AG10803 (cell line): ENCODE measurements at places on chromosomes 6 and 20.

DNA sequence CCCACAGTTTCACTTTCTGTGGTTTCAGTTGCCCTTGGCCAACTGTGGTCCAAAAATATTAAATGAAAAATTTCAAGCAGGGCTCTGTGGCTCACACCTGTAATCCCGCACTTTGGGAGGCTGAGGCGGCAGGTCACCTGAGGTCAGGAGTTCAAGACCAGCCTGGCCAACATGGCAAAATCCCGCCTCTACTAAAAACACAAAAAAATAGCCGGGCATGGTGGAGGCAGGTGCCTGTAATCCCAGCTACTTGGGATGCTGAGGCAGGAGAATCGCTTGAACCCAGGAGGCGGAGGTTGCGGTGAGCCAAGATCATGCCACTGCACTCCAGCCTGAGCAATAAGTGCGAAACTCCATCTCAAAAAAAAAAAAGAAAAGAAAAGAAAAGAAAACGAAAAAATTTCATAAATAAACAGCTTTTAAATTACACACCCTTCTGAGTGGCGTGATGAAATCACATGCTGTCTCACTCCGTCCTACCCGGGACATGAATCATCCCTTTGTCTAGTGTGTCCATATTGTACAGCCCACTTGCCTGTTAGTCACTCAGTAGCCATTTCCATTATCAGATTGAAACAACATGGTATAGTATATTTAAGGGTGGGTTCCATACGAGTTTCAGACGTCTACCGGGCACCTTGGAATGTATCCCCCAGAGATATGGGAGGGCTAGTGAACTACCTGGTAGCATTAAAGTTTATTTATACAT, 11.7 kb downstream of the PTPRK start:
- DNase-seq = peak; percentile 78

GRCh38 chr6:150900049-150900448, 34.5 kb downstream of the MTHFD1L start:
- DNase-seq = no peak

GRCh38 chr20:47521059-47521808, 19.5 kb downstream of the NCOA3 start:
- no peak for DNase-seq

DNA sequence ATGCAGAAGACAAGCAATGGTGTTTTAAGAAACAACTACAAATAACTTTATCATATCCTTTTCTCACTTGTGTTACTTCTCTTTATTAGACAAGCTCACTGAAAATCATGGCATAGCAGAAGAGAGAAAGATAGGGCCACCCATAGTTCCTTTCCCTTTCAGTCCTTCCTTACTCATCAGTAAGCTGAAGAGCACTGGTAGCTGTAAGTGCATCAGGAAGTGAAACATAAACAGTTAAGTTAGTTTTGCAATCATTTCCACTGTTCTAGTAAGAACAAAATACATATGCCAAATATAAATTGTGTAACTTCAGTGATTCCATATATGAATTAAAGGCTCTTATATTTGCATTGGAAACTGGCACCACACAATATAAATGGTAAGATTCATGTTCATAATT, 220.1 kb downstream of the HACE1 start:
- DNase-seq = peak; percentile 34

- DNase-seq = no peak
Observed at GRCh38 chr6:37373822-37374471, 20.2 kb downstream of the RNF8 start.

DNA sequence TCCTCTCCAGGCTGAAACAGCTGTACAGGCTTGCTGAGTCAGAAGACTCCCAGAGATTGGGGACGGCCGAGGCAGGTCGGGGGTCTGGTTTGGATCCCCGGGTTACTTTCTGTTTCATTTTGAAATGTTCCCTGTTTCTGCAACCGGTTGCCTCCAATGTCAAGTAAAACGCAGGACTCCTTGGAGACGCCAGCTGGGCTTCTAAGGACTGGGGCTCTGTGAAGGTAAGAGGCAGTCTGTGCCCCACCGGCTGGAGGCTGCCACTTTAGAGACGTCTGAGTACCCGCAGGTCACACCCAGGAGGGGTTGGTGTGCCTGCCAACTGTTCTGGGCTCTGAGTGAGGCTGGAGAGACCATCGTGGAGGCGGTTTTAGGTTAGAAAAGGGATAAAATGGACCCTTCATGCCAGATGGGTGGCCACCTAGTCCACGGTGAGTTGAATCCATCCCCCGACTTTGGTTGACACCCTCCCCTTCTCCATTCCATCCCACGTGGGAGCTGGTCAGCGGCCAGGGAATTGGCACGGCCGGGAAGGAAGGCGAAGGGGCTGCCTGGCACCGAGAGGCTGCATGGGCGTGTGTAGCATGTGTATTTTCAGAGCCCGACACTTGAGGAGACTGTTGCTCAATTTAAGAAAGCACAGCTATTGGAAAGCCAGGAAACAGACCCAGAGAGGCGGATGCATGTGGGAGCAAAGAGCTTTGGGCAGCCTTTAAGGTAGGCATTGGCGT, 240.9 kb downstream of the PHACTR1 start:
- DNase-seq = peak; percentile 65

- peak; percentile 43 for DNase-seq
Observed at GRCh38 chr20:25580711-25581110, 4.6 kb downstream of the NINL start.

DNA sequence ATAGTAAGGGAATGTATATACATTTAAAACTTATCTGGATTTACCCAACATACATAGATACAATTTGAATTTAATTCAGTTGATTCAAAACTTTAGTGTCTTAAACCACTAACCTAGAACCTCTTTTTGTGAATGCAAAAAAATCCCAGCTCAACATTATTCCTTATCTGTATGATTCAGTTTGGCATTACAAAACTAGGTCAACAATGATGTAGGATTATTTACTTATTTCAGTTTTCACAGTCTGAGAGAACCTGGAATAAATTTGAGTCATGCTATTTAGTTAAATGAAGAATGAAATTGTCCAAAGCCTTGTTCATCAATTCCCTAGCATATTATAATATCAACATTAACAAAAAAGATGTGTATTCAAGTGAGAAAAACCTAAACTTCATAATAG, 7.4 kb upstream of the PLCB1 start:
- DNase-seq = no peak

DNA sequence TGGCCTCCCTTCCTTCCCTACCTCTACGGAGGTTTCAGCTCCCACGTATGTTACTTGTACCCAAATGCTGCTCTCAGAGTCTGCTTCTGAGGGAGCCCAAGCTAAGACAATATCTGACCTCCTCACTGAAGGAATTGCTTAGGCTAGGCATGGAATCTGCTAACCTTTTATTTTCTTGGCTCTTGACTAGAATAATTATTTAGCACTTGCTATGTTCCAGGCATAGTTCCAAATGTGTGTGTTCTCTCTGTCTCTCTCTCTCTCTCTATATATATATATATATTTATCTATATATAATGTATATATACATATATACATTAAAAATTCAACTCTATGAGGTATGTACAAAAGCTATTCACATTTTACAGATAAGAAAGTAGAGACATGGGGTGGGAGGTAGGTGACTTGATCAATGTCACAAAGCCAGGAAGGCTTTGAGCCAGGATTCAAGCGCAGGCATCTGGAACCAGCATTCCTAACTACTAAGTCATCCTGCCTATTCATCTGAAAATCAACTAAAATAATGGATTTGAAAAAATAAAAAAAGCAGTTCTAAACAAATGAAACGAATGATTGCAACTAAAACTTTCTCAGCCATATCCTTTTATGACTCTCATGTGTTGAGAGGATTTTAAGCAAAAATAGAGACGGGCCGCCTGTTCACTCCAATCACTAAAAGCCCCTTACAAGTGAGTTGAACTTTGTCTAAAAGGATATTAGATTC, 189.7 kb upstream of the JAG1 start:
- DNase-seq = peak; percentile 81

DNA sequence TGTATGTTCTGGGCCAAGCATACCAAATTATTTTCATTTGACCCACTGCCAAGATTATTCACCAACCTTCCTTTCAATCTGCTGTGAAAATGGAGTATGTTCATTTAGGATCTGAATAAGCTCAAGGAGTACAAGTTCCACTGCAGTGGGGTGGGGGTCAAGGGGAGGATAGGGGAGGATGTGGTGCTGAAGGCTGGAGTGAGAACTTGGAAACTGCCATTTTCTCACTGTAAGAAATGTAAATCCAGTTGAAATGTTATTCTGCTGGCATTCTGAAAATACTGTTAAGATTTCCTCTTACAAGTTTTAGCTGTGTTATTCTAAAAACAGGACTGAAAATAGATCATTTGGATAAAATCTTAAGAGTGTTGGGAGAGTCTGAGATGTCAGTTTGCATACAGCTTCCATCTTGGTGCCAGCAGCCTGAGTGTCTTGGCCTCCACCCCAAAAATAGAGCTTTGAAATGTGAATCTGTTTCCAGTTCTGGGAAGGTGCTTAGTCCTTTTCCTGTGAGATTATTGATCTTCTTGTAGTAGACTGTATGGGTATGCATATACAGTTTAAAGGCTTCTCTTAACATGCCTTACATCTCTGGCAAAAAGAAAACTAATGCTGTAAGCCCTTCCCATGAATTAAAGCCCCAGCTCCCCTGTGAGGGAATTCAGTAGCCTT, 84.3 kb downstream of the CTNNBL1 start:
- no peak for DNase-seq

GRCh38 chr6:31666337-31666965, 571 bp downstream of the CSNK2B start:
- no peak for DNase-seq

DNA sequence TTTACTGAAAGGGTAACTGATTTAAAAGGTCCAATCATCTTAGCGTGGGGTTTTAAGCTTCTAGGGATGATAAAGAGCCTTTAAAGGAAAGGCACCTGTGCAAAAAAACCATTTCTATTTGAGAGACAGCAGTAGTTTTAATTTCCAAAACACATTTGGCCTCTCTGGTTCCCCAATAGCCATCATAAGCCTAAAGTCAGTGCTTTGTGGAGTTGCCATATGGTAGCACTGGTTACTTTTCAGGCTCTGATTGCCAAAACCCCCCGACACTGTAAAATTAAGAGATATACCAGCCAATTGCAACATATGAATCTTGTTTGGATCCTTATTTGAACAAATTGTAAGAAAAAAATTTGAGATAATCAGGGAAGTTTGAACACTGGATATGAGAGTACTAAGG, 44.6 kb downstream of the TP53INP2 start:
- DNase-seq = no peak

DNA sequence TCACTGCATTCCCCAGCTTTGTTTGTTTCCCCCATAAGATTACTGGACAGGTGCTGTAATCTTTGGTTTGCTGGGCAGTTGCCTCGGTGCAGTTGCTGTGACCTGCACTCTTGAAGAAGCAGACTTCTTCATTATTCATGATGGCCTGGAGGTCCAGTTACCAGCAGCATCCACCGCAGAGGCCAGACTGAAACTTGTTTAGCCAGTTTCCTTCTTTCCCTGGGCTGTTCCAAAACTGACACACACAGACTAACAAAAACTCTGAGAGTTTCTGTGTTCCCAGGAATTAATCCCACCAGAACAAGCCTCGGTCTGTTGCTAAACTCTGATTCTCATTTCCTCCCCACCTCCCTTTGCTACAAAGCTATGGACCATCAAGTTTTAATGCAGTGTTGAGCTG, 144.1 kb downstream of the QRSL1 start:
- no peak for DNase-seq

DNA sequence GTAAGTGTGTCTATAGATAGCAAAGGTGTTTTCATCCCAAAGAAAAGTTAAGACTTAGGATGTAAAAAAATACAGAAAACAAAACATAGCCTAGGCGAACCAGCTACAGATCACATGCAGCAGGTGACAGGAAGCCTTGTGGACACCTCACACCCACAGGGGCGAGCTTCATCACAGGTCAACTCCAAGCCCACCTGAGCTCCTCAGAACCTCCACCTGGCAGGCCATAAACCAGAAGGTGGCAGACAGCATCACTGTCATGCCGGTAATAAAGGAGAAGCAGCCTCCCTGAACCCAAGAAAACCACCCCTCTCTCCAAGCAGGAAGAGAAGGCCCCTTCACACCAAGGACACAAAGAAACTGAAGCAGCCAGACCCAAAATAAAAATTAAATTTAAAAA, 1.0 kb downstream of the RALGAPA2 start:
- DNase-seq = no peak

DNA sequence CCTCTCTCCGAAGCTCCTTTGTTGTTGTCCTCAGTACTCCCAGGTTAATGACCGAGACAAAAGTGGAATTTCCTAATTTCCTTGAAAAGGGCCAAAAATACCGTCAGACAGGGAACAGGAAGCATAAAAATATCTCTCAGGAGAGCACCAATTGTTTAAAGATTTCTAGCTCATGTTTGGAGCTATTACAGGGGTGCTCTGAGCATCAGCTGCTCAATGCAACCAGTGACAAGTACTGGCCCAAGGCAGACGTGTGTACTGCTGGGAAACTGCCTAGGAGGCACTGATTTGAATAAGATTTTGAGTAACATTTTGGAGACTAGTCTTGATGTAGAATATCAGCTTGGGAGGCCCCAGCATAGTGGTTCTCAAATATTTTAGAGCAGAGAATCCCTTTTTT, 17.3 kb downstream of the LAMA4 start:
- DNase-seq = peak; percentile 46

DNA sequence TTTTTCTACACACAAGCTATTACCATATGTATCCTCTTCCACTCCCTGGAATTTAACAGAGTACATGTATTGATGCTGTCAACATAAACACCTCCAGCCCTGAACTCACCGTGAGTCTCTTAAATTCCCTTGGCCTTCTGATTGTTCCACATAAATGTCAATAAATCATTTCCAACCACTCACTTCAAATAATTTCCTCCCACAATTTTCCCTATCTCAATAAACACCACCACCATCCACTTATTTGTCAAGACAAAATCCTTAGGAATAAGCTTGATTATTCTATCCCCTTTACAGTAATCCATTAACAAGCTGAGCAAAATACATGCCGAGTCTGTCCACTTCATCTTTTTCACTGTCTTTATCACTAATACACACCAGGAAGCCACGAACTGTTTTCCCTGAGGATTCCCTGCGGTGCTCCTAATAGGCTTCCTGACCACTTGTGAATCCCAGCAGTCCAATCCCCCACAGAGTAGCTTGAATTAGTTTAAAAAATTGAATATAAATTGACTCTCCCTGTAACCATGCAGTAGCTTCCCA, 19.2 kb downstream of the HLA-DRB1 start:
- no peak for DNase-seq

DNA sequence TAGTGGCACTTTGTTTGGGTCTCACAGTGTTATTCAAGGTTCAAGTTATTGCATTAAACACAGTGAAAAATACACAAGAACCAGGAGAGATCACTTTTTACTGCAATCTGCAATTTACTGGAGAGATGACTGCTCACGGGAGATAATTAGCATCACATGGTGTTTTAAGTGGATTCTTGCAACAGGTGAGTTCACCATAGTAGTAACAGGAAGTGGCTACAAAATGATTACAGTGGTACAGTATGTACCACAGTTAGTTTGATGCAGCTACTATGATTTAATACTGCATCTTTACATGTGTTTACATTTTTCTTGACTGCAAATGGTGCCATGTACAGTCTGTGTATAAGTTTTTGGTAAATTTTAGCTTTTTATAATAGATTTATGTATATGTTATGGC, 96.5 kb upstream of the SCP2D1 start:
- no peak for DNase-seq
